Bone marrow (tissue), 2 donors: ENCODE measurements at places on chromosomes 2 and 18.

DNA sequence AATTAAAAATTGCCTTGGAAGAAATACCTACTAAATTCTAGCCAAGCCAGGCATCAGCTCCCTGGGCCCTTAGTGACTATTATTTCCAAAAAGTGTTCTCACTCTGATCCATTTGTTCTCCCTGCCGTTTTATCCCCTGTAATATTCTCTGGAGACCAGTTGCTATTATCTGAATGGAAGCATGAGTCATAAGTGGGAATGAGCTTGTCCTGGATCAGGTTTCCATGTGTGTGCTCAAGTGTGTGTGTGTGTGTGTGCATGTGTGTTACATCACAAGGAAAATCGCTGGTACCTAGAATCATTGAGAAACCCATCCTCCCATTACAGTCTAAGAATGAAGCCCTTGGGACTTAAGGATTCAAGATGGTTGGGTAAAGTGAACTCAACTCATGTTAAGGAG is 130.3 kb upstream of the CXCR4 start:
- no peak for DNase-seq

GRCh38 chr2:27729198-27729597 is 42.3 kb upstream of the MRPL33 start:
- no peak for DNase-seq

DNA sequence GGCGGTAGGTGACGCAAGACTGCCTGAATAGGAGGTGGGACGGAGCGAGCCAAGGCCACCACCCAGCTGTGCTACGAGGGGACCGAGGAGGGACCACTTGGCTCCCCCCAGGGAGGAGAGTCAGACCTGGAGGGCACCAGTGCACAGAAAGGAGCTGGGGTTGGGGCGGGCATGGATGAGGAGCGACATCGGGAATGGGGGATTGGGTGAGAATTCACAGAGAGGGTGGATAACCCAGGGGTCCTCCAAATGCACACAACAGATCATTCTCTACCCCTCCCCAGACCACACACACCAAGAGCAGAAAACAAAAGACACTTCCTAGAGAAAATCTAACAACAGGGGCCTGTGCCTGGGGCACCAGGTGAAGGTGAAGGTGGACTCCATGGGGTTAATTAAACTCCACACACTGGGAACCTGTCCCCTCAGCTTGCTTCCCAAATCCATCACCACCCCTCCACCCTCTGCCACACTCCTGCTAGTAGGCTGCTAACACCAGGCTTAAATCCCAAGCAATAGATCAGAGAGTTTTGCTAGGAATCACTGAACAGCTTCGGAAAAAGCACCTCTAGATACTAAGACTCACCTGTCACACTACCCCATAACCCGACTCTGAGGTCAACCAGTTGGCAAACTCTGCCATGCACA is 274.6 kb downstream of the EIPR1 start:
- no peak for DNase-seq

GRCh38 chr2:106117882-106118684 is 76.0 kb downstream of the UXS1 start:
- DNase-seq, result no peak

GRCh38 chr2:172350839-172351479 is 76.4 kb upstream of the ITGA6 start:
- DNase-seq, result no peak

- no peak for DNase-seq
Measured at GRCh38 chr18:48623468-48624235, 84.8 kb downstream of the CTIF start.
